ENCODE measurements at places on chromosomes 7 and 10.

GRCh38 chr10:70779088-70779487, 6.1 kb downstream of the TBATA start:
- DNase-seq: no peak

DNA sequence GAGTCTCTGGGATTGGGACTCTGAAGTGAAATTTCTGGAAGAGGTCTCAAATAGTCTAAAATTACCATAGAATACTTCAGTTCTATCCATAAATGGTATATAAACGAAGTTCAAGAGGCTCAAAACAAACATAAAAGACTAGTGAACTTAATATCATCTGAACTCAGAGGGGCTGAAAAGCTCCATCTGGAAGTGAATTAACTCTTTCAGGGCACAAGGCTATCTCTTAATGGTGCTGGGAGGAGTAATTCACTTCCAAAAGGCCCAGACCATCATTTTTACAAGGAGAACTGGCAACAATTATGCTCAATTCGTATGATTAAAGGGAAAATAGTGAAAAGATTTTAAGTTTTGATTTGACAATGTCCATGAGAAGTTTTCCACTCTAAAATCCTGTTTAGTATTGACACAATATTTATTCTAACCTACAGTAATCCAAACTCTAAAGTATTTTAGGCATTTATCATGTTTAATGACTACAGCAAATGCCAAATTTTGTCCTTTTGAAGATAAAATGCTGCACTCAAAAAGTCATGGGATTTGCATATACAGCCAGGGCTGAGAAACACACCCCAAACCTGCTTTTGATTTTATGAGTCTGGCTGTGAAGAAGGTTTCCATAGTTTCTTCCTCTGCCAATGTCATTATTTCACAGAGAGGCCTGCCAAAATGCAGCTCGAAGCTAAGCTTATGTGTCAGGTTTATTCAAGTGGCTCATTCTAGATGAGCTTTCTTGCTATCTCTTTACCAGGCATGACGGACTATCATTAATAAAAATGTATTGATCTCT, 143.9 kb downstream of the HIBADH start:
- no peak for DNase-seq

- DNase-seq: no peak
These were observed 669.8 kb upstream of the POT1 start for GRCh38 chr7:125599387-125599786.

- no peak for DNase-seq
These were observed 171.1 kb upstream of the TBX20 start for GRCh38 chr7:35424869-35425495.

- DNase-seq: no peak
These were observed 950.7 kb upstream of the PHF14 start for GRCh38 chr7:10022957-10023356.

Data from epithelial cell of prostate (primary cell).